ENCODE measurements at places on chromosomes 16 and 17. TPM values are rescaled to one million over a fixed set of nuclear protein-coding genes. Genes with fewer than 3 reads are reported as not detected.

- no peak for DNase-seq
Measured at GRCh38 chr16:78895681-78896080, 704.9 kb downstream of the MAF start.

- DNase-seq, result no peak
Measured at GRCh38 chr17:81578561-81579225, 26.5 kb upstream of the FAAP100 start.

- no peak for DNase-seq
Measured at GRCh38 chr17:82355770-82356427, 3.1 kb upstream of the TEX19 start.

GRCh38 chr17:69908626-69909368, 166.2 kb upstream of the KCNJ16 start:
- no peak for DNase-seq

- DNase-seq, result no peak
Measured at GRCh38 chr17:41452281-41452680, 11.5 kb upstream of the KRT38 start.

DNA sequence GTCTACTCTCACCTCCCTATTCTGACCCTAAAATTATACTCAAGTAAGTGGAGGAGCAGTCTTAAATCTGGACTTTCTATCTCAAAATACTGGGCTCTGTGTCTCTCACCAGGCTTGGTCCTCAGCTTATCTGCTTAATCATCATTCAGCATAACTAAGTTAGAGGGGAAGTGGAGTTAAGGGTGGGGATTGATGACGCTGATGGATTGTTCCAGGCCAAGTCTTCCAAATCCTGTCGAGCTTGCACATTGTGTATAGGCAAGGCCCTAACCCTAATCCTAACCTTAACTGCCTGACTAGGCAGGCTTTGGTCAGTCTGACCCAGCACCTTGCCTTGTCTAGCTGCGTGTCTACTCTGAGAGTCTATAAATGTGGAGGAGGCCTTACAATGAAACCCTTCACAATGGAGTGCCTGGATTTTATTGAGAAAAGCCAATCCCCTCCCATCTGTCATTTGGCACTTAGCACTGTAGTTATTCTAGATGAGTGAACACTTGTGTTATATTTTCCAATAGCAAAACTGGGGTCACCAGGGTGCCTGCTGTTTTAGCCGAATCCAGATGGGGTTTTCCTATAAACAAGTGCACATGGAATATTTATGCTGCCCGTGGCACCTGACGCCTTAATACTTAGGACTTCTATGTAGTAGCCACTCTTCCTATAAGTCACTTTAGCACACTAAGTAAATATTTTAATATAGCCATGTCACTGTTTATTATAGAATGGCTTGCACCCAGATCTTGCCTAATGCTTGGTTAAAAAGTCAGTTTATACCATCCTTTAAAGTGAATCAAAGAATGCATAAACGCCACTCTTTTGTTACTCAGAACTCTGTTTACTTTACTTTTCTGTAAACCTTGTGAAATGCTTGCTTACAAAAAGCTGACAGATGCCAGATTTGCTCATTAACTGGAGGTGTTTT, 193.2 kb upstream of the MYOCD start:
- no peak for DNase-seq

Gene B3GNT9
- total RNA-seq, result 1.0 TPM
